NCI-H510A (cell line): ENCODE measurements at places on chromosomes 12 and 14.

- DNase-seq, result no peak
Measured at GRCh38 chr12:2644683-2645405, 149.9 kb upstream of the FKBP4 start.

DNA sequence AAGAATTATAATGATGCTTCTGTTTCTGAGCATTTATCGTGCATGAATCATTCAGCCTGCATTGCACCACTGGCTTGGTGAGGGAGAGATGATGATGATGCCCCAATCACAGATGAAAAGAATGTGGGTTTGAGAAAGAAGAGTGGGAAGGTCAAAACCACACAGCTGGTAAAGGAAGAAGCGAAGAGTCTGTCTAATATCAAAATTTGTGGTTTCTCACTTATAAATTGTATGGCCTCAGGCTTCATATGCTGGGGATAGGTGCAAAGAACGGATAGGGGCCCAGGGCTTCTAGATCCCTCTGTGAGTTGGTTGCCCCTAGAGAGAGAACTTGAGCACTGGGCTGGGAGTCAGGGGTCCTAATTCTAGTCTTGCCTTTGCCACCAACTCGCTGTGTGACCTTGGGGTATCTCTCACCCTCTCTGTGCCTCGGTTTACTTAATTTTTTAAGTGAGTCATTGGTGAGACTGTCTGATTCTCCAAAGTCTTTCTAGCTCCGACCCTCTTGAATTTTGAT is 2.2 kb downstream of the OASL start:
- no peak for DNase-seq

GRCh38 chr14:61438036-61438435 is 116.7 kb downstream of the PRKCH start:
- no peak for DNase-seq

DNA sequence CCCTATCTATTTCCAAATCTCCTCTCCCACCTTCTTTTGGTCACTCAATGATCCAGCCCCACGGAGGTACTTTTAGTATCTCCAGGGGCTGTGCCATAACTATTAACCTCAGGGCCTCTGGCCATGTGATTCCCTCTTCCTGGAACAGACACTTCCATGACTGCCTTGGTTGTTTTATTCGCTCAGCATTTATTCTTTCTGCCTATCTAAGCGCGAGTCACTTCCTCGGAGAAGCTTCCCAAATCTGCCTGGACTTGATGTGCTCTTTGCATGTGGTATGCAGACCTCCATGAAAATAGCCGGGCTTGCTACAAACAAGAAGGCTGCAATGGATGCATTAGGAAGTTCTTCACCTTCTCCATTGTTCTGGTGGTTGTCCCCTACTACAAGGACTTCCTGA is 939.0 kb upstream of the TMEM132C start:
- DNase-seq, result no peak

DNA sequence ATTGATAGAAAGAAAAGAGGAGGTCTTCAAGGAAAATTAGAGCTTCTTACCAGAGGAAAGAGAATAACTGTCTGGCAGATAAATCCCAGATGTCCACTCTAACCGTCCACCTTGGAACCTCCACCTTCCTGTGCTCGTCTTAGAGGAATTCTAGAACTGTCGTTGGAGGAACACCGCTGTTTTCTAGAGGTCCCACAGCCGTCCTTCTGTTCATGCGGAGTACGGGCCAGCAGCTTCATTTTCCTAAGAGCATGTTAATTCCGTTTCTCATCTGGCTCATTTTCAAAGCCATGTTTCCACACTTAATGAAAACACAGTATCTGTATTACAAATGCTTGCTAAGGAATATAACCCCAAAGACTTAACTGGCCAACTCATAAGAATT is 107.9 kb upstream of the ESRRB start:
- no peak for DNase-seq

- DNase-seq, result no peak
Measured at GRCh38 chr14:22597265-22597664, 835 bp upstream of the ABHD4 start.

GRCh38 chr14:92933481-92933880 is 10.5 kb downstream of the CHGA start:
- DNase-seq, result no peak

- no peak for DNase-seq
Measured at GRCh38 chr12:46904406-46905238, 78.8 kb upstream of the SLC38A4 start.

- no peak for DNase-seq
Measured at GRCh38 chr12:68154779-68155178, 4.8 kb downstream of the IFNG start.

GRCh38 chr14:89963288-89963978 is 7.7 kb downstream of the TDP1 start:
- DNase-seq, result no peak

DNA sequence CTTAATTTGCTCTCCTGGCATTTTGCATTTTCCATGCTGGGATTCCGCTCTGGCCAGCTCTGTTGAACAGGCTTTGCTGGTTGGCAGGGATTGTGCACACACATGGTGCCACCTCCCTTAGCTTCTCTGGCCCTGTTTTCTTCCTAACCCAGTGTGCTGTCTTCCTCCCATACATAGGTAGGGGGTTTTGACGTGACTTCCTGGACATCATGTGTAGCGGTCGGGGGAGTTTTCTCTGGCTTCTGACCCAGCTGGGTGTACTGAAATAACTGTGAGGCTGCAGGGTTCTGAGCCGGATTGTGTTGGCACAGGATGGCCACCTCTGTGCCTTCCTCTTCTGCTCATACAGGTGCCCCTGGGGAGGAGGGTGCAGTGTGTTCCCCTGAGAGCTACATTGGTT is 25.7 kb downstream of the C14orf132 start:
- no peak for DNase-seq

DNA sequence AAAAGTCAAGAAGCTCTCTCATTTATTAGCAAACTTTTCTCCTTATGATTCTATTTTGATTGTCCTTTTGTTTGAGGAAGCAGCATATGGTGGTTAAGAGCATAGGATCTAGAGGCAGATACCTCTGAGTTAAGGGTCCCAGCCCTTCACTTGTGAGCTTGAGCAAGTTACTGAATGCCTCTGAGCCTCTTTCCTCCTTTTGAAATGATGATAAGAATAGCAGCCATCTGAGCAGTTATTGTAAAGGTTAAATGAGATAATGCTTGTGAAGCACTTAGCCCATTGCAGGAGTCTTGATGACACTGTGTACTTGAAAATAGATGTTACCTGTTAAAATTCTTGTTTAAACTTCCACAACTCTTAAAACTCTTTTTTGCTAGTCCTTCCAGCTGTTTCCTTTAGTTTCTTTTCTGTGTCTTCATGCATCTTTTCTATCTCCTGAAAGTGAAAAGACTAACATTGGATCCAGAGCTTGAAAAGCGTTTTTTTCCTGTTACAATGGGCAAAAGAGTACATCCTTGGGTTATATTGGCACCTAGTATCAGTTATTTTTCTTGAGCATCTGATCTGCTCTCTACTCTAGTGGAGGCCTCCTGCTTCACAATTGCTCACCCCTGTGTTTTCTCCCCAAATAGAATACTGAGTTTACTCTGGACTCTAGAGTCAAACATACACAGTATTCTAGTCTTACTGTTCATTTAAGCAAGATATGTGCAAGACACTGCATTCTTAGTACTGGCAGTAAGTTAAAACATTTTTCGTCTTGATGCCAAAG is 3.1 kb downstream of the HIF1A start:
- no peak for DNase-seq

- DNase-seq, result no peak
Measured at GRCh38 chr12:53939141-53940108, 794 bp downstream of the HOXC13 start.

DNA sequence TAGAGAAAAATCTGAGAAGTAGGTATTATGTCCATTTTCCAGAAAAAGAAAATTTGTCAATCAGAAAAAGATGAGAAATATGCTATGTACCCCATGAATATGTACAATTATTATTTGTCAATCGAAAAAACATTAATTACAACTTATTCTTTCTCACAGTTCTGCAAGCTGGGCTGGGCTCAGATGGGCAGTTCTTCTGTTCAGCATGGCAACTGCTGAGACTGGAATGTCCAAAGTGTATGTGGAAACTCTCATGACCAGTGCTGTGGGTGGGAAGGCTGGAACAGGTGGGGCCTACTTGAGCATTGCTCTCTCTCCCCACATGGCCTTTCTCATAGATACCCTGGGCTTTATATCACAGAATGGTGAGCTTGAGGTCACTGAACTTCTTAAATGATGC is 450.3 kb upstream of the TBX3 start:
- DNase-seq, result no peak

- no peak for DNase-seq
Measured at GRCh38 chr14:67111022-67111421, 78.2 kb upstream of the GARIN2 start.

- no peak for DNase-seq
Measured at GRCh38 chr14:67749341-67750084, 47.8 kb downstream of the RDH12 start.

DNA sequence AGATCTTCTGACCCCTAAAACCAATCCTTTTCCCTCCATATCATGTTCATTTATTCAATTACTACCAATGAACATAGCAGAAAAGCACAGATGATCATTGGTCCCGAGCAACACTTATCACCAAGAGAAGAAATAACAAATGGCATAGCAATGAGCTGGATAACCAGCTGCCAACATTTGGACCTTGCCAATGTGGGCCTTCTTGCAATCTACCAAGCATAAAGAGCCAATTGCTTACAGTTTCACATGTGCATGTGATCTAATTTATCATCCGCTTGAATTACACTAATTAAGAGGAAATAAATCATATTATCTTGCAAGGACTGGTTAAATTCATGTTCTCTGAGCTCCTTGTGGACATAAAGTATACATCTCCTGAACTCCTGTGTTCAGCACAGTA is 134.8 kb upstream of the HMGA2 start:
- DNase-seq, result no peak

DNA sequence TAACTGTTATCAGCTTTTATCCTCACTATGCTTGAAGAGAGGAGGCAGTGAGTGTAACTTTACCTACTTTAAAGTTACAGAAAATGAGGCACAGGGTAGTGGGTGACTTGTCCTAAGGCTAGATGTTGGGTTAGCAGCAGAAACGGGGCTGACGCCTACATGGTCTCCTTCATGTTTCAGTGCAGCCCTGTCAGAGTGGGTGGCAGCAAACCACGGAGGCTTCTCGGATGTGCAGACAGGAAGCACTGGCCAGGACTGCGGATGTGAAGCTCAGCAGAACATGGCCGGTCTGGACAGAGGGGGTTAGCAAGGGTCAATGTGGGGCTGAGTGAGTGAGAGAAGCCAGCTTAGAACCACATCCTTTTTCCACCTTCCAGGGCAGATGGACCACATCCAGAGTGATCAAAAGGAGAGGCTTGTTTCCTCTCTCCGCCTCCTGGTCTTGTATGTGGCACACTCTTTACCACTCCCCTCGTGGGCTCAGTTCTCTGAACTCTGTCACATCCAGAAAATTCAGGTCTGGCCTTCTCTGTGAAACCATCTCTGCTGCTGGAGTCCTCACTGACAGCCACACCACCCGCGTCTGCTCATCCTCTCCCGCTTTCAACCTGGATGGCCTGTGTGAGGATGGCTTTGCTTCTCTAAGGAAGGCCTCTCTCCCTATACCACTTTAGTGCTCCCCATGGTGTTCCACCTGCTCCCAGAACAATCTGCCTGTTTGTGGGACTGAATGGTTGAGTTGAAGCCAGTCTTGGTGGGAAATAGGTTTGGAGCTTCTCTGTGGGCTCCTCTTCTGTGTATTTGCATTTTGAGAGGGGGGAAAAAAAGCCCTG is 14.1 kb downstream of the SUSD6 start:
- no peak for DNase-seq

- DNase-seq, result no peak
Measured at GRCh38 chr14:64693810-64694165, 10.4 kb upstream of the PLEKHG3 start.

GRCh38 chr14:60651086-60651795 is 2.0 kb upstream of the SIX1 start:
- no peak for DNase-seq

- DNase-seq, result no peak
Measured at GRCh38 chr12:5305886-5306545, 125.9 kb upstream of the NTF3 start.

DNA sequence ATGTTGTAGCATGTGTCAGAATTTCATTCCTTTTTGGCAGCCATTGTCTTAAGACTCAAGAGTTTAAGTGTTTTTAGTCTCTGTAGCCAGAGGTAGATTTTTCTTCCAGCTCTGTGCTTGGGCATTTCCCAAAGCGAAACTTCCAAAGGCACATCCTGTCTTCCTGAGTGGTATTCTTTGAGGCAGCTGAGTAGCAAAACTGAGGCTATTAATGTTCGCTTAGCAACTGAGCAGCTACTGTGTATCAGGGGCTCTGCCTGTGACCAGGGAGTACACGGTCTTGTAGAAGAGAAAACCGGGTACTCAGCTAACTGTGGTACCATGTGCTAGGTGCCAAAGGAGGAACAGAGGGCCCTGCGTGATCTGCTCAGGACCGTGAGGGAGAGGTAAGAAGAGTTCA is 52.0 kb downstream of the ETV6 start:
- DNase-seq, result no peak

GRCh38 chr12:79973801-79974200 is 38.9 kb upstream of the PPP1R12A start:
- no peak for DNase-seq

DNA sequence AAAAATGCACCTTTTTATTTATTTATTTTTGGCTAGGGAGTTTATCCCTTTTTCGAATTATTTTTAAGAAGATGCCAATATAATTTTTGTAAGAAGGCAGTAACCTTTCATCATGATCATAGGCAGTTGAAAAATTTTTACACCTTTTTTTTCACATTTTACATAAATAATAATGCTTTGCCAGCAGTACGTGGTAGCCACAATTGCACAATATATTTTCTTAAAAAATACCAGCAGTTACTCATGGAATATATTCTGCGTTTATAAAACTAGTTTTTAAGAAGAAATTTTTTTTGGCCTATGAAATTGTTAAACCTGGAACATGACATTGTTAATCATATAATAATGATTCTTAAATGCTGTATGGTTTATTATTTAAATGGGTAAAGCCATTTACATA is 14.9 kb upstream of the SNAPC1 start:
- DNase-seq, result no peak

- no peak for DNase-seq
Measured at GRCh38 chr12:2284321-2284813, 231.6 kb downstream of the CACNA1C start.

GRCh38 chr12:24039113-24039525 is 89.6 kb upstream of the SOX5 start:
- no peak for DNase-seq

- DNase-seq, result no peak
Measured at GRCh38 chr12:56021889-56022497, 1.1 kb downstream of the IKZF4 start.

GRCh38 chr14:66121859-66122258 is 364.3 kb upstream of the CCDC196 start:
- DNase-seq, result no peak

DNA sequence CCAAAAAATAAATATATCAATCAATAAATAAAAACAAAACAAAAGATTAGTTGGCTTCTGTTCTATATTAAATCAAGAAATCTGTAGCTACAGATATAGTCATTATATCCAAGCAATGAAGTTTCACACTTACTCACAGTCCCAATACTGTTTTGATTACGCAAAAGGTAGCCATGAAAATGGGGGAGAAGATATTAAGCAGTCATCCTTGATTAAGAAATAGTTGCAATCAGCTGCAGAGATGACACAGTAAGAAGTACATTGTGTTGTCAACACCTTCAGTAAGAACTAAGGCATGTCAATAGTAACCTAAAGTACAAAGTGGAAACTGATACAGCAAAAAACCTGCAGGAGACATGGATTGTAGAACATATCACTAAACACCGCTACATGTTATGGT is 11.0 kb upstream of the RHOJ start:
- no peak for DNase-seq
